Ureter (tissue), 1 donor: ENCODE measurements at places on chromosomes 6 and 20.

- DNase-seq: no peak
Observed at GRCh38 chr6:148884461-148884860, 137.6 kb downstream of the UST start.

DNA sequence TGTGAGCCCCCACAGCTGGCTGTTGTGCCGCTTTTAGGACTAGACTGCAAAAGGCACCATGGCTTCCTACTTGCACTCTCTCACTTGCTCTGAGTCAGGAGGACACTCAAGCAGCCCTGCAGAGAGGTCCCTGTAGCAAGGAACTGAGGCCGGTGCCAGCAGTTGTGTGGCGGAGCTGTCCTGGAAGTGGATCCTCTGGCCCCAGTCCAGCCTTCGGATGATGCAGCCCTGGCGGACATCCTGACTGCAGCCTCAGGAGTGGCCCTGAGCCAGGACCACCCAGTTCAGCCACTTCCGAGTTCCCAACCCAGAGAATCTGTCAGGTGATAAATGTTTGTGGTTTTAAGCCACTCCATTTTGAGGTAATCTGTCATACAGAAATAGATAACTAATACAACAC is 17.5 kb downstream of the CTCFL start:
- DNase-seq: no peak

- no peak for DNase-seq
Observed at GRCh38 chr6:128558924-128559323, 38.5 kb upstream of the PTPRK start.

DNA sequence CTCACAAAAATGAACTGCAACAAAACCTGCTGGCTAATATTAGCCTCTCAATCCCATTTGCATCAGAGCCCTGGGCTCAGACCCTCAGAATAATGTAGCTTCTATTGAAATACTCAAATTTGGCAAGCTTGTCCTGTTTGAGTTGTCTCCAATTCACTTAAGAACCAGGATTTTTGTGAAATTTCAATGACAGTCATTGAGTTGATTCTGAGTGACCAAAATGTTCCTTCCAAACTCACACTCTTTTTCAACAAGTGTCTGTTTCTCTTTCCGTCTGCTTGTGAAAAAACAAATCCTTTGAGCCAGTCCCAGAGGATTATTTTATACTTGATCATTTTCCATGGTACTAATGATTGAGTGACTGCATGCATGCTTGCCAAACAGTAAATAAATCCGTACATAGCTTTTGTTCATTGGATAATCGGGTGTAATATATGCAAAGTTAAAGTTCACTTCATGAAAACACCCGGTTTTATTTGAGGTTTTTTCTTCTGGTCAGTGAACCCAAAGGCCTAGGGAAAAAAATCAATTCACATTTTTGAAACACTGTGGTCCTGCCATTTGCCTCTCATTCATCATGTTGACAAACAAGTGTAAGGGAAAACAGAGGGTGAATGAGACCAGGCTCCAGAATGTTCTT is 16.4 kb upstream of the SLC22A2 start:
- DNase-seq: no peak

DNA sequence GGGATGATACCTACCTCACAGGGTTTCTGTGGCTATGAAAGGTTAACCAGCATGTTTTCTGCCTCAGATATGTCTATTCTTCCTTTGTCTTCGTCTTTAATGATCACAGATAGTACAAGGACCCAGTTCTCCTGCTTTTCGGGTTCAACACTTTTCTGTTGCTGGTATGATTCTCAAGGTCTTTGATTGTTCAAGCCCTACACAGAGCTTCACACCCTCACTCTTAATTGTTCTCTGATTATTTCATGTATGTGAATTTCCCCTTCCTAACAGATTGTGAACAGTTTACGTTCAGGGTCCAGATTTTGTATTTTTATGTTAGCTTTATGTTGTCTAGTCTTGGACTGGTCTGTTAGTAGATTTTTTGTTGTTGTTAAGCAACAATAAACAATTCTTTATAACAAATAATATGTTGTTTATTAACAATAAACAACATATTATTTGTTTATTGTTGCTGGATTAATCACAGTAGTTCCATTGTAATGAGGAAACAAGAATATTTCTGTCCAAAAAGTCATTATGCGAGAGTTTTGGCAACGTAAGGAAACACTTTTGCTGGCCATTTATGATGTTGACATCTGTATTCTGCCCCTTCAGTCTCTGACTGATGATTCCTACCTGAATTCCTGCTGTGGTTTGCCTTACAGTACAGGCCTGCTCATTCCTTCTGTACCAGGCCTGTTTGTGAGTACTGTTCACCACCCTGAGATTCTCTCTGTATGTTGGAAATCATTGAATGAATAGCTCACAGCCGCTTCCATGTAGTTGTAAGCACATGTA is 27.2 kb upstream of the TULP4 start:
- DNase-seq: no peak

- DNase-seq: no peak
Observed at GRCh38 chr20:11242320-11242719, 568.5 kb upstream of the JAG1 start.

DNA sequence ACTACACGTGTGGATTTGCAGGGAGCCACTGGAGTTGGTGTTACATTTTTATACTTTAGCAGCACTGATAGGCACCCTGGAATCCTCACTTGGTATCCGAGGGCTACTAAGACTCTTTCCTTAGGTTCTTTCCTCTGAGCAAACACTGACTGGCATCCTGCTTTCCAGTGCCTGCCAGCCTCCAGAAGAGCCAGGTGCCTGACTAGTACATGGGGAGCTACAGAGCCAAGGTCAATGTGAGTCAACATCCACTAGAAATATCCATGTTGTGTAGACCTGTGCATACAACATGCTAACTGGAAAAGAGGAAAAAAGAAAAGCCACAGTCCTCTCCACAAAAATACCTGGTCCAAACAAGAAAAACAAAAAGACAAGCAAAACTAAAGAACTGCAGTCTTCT is 5.9 kb downstream of the TUBB1 start:
- no peak for DNase-seq

- no peak for DNase-seq
Observed at GRCh38 chr20:58976061-58976730, 4.9 kb upstream of the NELFCD start.

DNA sequence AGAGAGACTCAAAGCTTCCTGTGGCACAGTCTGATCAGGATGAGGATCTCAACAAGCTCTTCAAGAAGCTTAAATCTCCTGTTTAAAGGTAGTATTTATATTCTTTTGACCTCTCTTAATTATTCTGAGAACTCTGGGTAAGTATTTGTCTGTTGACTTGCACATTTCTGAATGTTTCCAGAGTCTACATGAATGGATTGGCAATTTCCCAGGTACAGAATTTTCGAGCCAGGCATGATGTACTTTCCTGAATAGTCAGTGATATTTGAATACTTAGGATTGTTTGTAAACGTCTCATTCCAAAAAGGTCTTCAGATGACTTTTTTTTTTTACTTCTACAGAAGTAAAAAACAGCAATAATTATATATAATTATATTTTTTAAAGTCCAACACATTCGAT is 293.4 kb downstream of the TBC1D32 start:
- no peak for DNase-seq

DNA sequence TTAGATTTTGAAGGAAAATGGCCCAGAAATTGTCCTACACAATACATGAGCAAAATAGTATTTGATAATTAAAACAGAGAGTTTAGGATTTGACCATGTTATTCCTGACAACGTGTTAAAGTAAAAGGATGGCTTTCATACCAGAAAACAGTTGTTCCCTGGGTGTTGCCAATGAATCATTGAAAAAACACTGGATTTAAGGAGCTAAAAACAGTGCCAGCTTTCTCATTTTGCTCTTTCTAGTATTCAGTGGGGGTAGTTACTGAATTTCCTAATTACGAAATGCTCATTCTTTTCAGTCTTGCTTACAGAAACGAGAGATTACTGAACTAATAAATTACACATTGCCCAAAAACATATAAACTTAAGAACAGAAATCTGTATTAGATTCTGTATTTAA is 26.6 kb upstream of the SNAP91 start:
- no peak for DNase-seq

- DNase-seq: no peak
Observed at GRCh38 chr6:169539176-169539897, 162.5 kb downstream of the WDR27 start.

- no peak for DNase-seq
Observed at GRCh38 chr6:109896341-109896740, 81.8 kb upstream of the GPR6 start.

GRCh38 chr20:63290136-63290676 is 2.8 kb upstream of the COL20A1 start:
- DNase-seq: no peak

DNA sequence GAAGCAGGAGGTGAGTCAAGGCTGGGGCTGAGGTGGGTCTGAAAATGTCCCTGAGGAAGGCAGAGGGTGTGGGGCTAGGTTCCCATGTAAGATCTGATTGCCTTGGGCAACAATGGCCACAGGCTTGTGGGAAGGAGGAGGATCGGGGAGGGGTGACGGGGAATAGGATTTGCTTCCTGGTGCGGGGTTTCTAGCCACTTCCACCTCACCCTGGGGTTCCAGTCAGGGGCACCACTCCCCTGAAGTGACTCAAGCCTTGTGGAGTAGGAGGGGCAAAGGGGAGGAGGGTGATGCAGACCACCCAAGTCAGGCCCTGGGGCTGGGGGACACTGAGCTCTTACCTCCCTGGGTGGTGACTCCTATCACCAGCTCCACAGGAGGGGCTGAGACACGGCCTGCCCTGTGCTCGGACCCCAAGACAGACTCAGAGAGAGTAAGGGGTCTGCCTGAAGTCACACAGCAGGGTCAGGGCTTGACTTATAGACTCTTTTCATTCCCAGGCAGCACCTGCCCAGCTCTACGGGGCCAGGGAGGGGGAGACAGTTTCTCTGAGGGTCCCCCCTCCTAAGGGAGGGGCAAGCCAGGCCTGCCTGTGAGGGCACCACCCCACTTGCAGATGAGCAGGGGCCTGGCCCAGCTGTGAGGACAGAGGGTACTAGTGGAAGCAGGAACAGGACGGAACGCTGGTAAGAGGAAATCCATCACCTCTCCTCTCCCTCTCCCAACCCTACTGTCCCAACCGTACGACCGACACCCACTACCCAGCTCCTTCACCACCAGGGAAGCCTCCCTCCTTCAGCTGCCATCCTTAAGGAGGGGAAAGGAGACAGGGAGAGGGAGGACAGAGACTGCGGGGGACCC is 12.4 kb upstream of the SPDEF start:
- DNase-seq: no peak

DNA sequence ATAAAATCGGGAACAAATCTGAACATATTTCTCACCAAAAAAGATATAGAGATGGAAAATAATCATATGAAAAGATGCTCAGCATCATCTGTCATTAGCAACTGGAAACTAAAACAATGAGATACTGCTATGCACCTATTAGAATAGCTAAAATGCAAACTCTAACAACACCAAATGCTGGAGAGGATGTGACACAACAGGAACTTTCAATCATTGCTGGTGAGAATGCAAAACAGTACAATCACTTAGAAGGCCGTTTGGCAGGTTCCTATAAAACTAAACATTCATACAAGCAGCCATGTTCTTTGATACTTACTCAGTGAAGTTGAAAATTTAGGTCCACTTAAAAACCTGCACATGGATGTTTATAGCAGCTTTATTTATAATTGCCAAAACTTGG is 67.0 kb downstream of the FAM50B start:
- DNase-seq: no peak
